ENCODE measurements at places on chromosomes 12 and 14. TPM values are rescaled to one million over a fixed set of nuclear protein-coding genes. Genes with fewer than 3 reads are reported as not detected.

DNA sequence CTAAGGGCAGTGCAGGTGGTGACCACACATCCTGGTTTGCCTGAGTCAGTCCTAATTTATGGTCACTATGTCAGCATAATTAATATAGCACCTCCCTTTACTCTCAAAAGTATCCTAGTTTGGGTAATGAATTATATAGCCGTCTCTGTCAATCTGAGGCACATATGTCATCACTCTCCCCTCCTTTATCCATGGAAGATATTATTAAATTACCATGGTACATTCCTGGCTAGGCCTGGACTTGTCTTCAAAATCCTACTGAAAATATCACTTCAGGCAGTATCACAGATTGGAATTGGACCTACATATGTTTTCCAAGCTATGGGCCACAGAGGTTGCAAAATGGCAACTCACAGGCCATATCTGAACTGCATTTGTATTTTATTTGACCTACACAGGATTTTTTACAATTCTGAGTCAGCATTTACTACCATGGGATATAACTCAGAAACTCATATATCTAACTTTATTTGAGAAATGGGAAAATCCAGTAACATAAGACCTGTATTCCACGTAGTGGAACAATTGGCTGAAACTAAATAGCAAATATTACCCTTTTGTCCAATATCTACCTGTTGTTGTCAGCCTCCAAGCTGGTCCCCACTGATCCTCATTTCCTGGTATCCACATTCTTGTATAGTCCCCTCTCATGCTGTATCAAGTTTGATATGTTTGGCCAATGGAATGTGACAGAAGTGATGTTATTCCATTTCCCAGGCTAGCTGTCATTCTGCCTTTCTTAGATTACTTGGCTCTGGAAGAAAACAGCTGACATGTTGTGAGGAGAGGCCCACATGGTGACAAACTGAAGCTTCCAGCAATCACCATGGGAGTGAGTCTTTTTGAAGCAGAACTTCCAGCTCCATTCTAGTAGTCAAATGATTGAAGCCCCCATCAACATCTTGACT is 102.5 kb upstream of the MDM1 start:
- no peak overlapping the region for H3K4me3 ChIP-seq
- H3K27me3 ChIP-seq: no peaks in the 10 kb centered on the region
- H3K36me3 ChIP-seq: no peaks in the 10 kb centered on the region
- DNase-seq: no peak
- no peak overlapping the region for H3K27ac ChIP-seq
- no peaks in the 10 kb centered on the region for H3K4me1 ChIP-seq

DNA sequence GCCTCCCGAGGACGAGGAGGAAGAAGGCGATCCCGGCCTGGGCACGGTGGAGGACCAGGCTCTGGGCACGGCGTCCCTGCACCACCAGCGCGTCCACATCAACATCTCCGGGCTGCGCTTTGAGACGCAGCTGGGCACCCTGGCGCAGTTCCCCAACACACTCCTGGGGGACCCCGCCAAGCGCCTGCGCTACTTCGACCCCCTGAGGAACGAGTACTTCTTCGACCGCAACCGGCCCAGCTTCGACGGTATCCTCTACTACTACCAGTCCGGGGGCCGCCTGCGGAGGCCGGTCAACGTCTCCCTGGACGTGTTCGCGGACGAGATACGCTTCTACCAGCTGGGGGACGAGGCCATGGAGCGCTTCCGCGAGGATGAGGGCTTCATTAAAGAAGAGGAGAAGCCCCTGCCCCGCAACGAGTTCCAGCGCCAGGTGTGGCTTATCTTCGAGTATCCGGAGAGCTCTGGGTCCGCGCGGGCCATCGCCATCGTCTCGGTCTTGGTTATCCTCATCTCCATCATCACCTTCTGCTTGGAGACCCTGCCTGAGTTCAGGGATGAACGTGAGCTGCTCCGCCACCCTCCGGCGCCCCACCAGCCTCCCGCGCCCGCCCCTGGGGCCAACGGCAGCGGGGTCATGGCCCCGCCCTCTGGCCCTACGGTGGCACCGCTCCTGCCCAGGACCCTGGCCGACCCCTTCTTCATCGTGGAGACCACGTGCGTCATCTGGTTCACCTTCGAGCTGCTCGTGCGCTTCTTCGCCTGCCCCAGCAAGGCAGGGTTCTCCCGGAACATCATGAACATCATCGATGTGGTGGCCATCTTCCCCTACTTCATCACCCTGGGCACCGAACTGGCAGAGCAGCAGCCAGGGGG is 979 bp downstream of the KCNA5 start:
- DNase-seq: no peak
- peaks cover 6% of the 10 kb centered on the region for H3K27me3 ChIP-seq
- H3K27ac ChIP-seq: no peak overlapping the region

DNA sequence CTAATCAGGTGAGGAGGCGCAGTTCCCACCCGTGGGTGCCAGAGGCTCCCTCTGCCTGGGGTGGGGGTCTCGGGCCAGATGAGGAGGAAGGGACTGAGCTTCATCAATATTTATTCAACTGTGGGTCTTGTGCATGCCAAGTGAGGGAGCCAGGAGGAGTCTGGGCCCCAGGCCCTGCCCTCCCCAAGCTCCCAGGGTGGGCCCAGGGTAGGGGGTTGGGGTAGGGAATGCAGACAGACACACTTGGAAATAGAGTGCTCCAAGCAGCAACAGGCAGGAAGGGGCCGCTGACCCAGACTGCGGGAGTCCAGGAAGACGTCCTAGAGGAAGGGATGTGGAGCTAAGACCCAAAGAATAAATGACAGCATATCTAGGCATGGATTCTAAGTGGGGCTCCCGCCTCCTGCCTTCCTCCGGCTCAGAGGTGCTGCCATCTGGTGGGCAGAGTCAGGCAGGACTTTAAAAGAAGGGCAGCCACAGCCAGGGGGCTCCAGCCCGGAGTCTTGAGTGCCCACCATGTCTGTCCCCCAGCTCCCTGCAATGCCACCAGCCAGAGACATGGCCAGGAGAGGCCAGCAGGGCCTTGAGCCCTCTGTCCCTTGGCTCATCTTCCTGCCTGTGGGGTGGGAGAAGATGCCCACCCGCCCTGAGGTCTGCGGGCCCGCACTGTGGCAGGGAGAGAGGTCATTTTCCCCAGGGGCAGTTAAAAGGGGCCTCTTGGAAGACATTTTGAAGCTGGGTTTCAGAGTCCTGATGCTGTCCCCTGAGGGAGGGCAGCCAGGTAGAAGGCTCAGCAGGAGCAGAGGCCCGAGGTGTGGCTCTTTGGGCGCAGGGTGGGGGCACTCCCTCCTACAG is 70.1 kb downstream of the PHETA1 start:
- peak; percentile 17 for DNase-seq
- H3K36me3 ChIP-seq: no peaks in the 10 kb centered on the region
- H3K4me3 ChIP-seq: no peak overlapping the region
- no peak overlapping the region for H3K27ac ChIP-seq
- H3K4me1 ChIP-seq: no peaks in the 10 kb centered on the region
- no peaks in the 10 kb centered on the region for H3K27me3 ChIP-seq

GRCh38 chr12:71469258-71469750 is 29.7 kb downstream of the LGR5 start:
- H3K4me3 ChIP-seq: no peak overlapping the region
- no peak for DNase-seq
- no peak overlapping the region for H3K27ac ChIP-seq
- no peaks in the 10 kb centered on the region for H3K27me3 ChIP-seq
- H3K4me1 ChIP-seq: no peaks in the 10 kb centered on the region
- H3K36me3 ChIP-seq: no peaks in the 10 kb centered on the region

CHGA gene
- not detected for total RNA-seq

LTB4R gene
- total RNA-seq: 17.5 TPM

- no peak overlapping the region for H3K27ac ChIP-seq
- H3K4me1 ChIP-seq: no peaks in the 10 kb centered on the region
- H3K27me3 ChIP-seq: peaks cover 12% of the 10 kb centered on the region
- no peaks in the 10 kb centered on the region for H3K36me3 ChIP-seq
- peak; percentile 18 for DNase-seq
Observed at GRCh38 chr12:66203820-66204219, 14.8 kb downstream of the IRAK3 start.

DNA sequence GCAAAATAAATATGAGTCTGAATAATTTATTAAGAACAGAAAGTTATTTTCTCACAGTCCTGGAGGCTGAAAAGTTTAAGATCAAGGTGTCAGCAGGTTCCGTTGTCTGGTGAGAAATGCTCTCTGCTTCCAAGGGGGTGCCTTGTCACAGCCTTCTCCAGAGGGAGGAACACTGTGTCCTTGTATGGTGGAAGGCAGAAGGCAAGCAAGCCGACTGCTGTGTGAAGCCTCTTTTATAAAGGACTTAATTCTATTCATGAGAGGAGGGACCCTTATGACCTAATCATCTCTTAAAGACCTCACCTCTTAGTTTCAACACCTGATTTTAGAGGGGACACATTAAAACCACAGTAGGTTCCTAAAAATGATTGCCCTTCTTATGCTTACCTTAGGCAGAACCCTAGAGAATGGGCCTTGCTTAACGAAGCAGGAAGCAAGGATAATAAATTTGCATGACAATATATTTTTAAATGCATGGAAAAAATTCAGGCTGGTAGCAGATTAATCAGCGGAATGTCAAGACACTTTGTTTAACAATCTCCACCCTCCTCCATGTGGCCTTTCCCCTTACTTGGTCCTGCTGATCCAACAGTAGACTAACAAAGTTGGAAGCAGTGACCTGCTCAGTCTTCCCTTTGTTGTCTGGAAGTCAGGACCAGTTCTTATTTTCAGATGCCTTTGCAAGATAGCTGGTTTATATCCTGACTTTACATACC is 154.9 kb downstream of the DYRK2 start:
- peaks cover 8% of the 10 kb centered on the region for H3K4me1 ChIP-seq
- no peak overlapping the region for H3K4me3 ChIP-seq
- no peak for DNase-seq
- no peaks in the 10 kb centered on the region for H3K27me3 ChIP-seq
- no peak overlapping the region for H3K27ac ChIP-seq

Measured in T-cell (primary cell).